A549 treated with dexamethasone at 1 μM for 4 hours (cell line): ENCODE measurements at places on chromosomes 1 and 21. TPM values are rescaled to one million over a fixed set of nuclear protein-coding genes. Genes with fewer than 3 reads are reported as not detected.

Gene KCNC4
- 2.0 to 4.5 TPM (median 3.6 TPM) in 5 replicates for total RNA-seq

Gene PRDX6
- 297 to 355 TPM (median 305 TPM) in 5 replicates for total RNA-seq

Gene RGS18
- not detected in 5 replicates for total RNA-seq

Gene OR2G6
- not detected in 5 replicates for total RNA-seq

Gene RAP1GAP
- 6.8 to 10.6 TPM (median 10.1 TPM) in 5 replicates for total RNA-seq

Gene DLGAP3
- 0.15 to 0.38 TPM (median 0.21 TPM) in 5 replicates for total RNA-seq

Gene GREM2
- 0.07 to 0.13 TPM (median 0.07 TPM) in 5 replicates for total RNA-seq
